ENCODE measurements at places on chromosomes 7 and 10.

DNA sequence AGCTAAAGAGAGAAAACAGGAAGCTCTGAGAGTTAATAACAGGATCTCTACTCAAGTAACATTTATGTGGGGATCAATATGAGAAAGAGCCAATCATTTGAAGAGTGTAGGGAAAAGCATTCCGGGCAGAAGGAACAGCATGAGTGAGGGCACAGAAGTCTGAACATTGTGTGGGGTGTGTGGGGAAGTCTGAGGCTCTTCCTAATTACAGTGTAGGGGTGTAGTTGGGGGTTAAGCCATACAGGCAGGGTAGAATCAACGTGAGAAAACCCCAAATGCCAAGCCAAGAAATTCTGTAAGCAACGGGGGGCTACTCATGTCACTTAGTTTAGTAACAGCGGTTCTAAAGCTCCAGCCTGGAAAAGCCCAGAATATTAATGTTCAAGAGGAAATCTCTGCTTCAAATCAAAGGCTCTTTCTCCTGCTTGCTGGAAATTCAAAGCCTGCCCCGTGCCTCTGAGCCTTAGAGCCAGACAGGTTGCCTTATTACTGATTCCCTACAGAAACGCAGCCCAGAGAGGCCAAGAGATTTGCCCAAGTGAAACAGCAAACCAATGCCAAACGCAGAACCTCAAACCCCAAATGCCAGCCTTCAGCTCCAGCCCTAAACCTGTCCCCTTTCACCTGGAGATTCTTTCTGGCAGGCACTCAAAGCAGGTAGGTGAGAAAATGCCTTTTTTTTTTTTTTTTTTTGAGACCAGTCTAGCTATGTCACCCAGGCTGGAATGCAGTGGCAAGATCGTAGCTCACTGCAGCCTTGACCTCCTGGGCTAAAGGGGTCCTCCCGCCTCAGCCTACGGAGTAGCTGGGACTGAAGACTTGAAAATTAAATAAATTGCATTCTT, 36.1 kb downstream of the DNAJB12 start:
- H3K36me3 ChIP-seq, result no peaks in the 10 kb centered on the region
- DNase-seq, result no peak
- no peak overlapping the region for H3K4me3 ChIP-seq

DNA sequence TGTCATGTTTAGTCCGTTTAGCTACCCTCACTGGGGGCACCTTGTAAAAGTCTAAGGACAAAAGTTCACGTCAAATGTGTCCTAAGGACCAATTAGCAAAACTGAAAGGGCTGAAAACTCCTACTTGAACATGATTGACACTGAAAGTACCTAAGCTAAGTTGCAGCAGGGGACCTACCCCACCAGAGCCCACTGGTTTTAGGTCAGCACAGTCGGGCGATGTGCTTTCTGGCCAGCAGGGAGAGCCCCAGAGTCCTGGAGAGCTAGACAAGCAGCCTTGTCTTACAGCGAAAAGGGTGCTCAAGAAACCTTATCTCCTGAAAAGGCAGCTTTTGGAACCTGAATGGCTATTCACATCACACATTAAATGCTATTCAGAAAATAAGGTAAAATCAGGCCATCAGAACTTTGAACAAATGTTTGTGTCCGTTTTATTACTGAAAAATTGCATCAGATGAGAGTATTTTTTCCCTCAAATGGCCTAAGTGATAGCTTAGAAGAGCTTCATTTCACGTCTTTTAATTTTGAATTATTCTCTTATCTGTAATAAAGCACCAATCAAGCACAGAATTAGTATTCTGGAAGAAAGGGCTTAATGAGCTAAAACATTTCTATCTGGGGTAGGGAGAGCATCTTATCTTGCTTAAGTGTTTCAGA, 52.2 kb upstream of the MKI67 start:
- no peak for DNase-seq
- no peak overlapping the region for H3K27ac ChIP-seq
- H3K4me1 ChIP-seq, result peaks cover 5% of the 10 kb centered on the region
- H3K4me3 ChIP-seq, result no peak overlapping the region
- no peaks in the 10 kb centered on the region for H3K27me3 ChIP-seq

DNA sequence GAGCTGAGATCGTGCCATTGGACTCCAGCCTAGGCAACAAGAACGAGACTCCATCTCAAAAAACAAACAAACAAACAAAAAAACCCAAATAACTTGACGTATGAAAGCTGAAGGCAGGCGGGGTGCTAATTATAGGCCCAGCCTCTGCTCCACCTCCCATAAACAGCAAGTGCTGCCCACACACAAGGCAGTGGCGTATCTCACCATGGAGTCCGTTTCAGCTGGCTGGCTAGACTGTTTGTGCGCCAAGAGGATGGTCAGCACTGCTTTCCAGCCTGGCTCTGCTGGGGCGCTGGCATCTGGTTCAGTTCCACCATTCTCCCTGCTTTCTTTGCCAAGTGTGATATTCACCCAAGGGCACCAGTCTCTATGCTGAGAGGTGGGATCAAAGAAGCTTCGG, 29.1 kb downstream of the ZC3HC1 start:
- no peak overlapping the region for H3K27ac ChIP-seq
- H3K4me1 ChIP-seq, result peaks cover 7% of the 10 kb centered on the region
- DNase-seq, result no peak
- H3K36me3 ChIP-seq, result peaks cover 53% of the 10 kb centered on the region

DNA sequence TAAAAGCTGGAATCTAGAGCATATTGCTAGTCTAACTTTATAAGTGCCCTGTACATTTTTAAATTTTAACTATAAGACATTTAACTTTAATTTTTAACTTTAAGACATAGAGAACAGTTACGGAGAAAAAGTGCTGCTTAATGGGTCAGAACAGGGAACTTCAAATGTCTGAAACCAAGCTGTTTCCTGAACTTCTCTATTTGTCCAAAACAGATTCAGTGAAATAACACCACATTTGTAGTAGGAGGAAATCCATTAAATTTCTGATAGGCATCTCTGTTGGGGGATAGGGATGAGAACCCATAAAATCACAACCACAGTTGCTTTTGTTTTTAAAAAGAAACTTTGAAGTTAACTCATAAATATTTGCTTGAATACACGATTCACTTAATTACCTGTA, 170.8 kb upstream of the ANK3 start:
- H3K36me3 ChIP-seq, result no peaks in the 10 kb centered on the region
- no peaks in the 10 kb centered on the region for H3K27me3 ChIP-seq
- no peak overlapping the region for H3K4me3 ChIP-seq
- no peak overlapping the region for H3K27ac ChIP-seq
- DNase-seq, result no peak

GRCh38 chr7:146175716-146176115, 59.1 kb downstream of the CNTNAP2 start:
- H3K4me1 ChIP-seq, result no peaks in the 10 kb centered on the region
- DNase-seq, result no peak
- no peak overlapping the region for H3K27ac ChIP-seq
- H3K36me3 ChIP-seq, result no peaks in the 10 kb centered on the region

- no peak overlapping the region for H3K27ac ChIP-seq
- H3K27me3 ChIP-seq, result no peaks in the 10 kb centered on the region
- H3K4me1 ChIP-seq, result no peaks in the 10 kb centered on the region
Measured at GRCh38 chr10:111875725-111876124, 307.8 kb downstream of the GPAM start.

DNA sequence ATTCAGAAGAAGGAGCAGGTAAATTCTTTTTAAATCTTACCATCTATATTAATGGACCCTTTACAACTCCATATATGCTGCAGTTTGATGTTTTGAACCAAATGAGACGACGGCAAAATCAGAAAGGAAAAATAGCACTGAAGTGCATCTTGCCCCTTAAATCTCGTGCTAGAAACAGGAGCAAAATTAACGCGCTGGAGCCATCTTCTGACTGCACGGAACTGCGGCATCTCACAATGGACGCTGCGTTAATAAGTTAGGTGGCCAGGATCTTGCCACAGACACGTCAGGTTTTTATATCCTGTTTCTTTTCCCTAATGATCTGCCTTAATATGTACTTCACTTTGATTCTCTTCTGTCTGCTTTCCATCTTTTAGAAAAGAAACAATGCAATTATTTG, 354.5 kb downstream of the TFEC start:
- H3K36me3 ChIP-seq, result no peaks in the 10 kb centered on the region
- H3K27ac ChIP-seq, result no peak overlapping the region
- H3K27me3 ChIP-seq, result no peaks in the 10 kb centered on the region
- H3K4me1 ChIP-seq, result peaks cover 58% of the 10 kb centered on the region
- no peak for DNase-seq
- H3K4me3 ChIP-seq, result no peak overlapping the region

DNA sequence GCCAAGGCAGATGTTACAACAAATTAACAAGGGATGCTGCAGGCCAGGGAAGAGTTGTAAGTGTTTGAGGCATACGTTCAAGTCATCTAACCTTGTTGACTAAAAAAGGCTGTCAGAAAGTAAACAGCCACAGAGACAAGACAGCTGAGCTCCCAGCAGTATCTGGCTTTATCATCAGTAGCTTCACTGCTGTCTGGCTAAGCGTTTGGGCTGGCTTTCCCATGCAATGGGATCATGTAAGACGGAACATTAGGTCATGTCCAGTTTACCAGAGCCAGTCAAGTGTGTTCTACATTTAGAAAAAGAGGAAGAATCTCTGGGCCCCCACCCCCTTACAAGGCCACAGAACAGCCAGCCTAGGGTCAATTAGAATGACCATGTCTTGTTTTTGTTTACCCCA, 51.3 kb upstream of the GSAP start:
- H3K4me1 ChIP-seq, result no peaks in the 10 kb centered on the region
- no peak overlapping the region for H3K27ac ChIP-seq
- DNase-seq, result no peak
- H3K27me3 ChIP-seq, result no peaks in the 10 kb centered on the region
- H3K36me3 ChIP-seq, result no peaks in the 10 kb centered on the region
- H3K4me3 ChIP-seq, result no peak overlapping the region

GRCh38 chr7:147547252-147547897, 1043.2 kb upstream of the C7orf33 start:
- no peaks in the 10 kb centered on the region for H3K36me3 ChIP-seq
- H3K27me3 ChIP-seq, result no peaks in the 10 kb centered on the region
- no peak overlapping the region for H3K27ac ChIP-seq
- DNase-seq, result no peak
- H3K4me1 ChIP-seq, result no peaks in the 10 kb centered on the region

GRCh38 chr10:29968585-29968984, 90.8 kb downstream of the JCAD start:
- H3K27ac ChIP-seq, result no peak overlapping the region
- H3K36me3 ChIP-seq, result no peaks in the 10 kb centered on the region
- H3K4me3 ChIP-seq, result no peak overlapping the region
- DNase-seq, result no peak
- no peaks in the 10 kb centered on the region for H3K27me3 ChIP-seq

DNA sequence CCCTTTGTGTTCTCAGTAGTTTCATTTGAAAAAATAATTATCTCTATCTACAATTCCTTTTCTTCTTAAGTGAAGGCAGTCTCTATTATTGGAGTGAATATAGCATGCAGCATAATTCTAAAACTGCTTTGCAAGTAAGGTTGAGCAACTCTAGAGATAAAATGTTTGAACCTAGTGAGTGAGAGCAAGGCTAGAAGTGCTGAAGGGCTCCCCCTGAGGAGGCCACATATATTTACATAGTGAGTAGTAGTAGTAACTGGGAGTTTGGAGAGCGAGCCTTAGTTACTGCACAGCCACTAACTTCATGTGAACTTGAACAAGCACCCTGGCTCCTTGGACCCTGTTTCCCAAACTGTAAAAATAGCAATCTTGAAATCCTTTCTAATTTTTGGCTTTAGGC, 141.5 kb upstream of the DKK1 start:
- H3K4me3 ChIP-seq, result no peak overlapping the region
- no peak for DNase-seq
- H3K4me1 ChIP-seq, result no peaks in the 10 kb centered on the region
- H3K36me3 ChIP-seq, result no peaks in the 10 kb centered on the region
- no peak overlapping the region for H3K27ac ChIP-seq

GRCh38 chr10:127886371-127887051, 6.2 kb downstream of the CLRN3 start:
- peaks cover 4% of the 10 kb centered on the region for H3K4me1 ChIP-seq
- no peak overlapping the region for H3K4me3 ChIP-seq
- no peaks in the 10 kb centered on the region for H3K36me3 ChIP-seq

GRCh38 chr10:43867113-43867512, 218.4 kb upstream of the ZNF32 start:
- H3K27ac ChIP-seq, result no peak overlapping the region
- no peaks in the 10 kb centered on the region for H3K36me3 ChIP-seq
- no peak overlapping the region for H3K4me3 ChIP-seq

DNA sequence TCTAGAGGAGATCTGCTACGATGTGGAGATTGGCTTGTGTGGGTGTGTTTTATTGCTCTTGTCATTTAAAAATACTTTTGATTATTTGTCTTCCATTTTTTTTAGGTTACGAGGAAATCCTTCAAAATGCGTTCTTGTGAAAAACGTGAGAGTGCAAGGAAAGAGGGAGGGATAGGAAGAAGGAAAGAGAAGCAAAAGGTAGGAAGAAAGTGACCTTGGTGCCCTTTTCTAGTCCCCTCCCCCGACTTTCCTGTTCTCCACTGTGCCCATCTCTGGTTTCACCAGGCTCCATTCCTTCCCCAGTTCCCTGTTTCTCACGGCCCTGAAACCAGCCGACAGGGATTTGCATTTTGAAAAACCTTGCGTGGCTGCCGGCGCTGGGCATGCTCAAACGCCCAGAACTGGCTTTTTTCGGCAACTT, 506 bp upstream of the GNAI1 start:
- no peaks in the 10 kb centered on the region for H3K27me3 ChIP-seq
- peaks cover 40% of the 10 kb centered on the region for H3K4me1 ChIP-seq
- no peak for DNase-seq
- peak overlapping the region; percentile 80 for H3K4me3 ChIP-seq
- peak overlapping the region; percentile 96 for H3K27ac ChIP-seq

GRCh38 chr10:86363833-86364490, 2.6 kb downstream of the GRID1 start:
- H3K27me3 ChIP-seq, result peaks cover 58% of the 10 kb centered on the region
- peaks cover 12% of the 10 kb centered on the region for H3K4me1 ChIP-seq
- H3K36me3 ChIP-seq, result no peaks in the 10 kb centered on the region
- no peak overlapping the region for H3K27ac ChIP-seq
- DNase-seq, result no peak

DNA sequence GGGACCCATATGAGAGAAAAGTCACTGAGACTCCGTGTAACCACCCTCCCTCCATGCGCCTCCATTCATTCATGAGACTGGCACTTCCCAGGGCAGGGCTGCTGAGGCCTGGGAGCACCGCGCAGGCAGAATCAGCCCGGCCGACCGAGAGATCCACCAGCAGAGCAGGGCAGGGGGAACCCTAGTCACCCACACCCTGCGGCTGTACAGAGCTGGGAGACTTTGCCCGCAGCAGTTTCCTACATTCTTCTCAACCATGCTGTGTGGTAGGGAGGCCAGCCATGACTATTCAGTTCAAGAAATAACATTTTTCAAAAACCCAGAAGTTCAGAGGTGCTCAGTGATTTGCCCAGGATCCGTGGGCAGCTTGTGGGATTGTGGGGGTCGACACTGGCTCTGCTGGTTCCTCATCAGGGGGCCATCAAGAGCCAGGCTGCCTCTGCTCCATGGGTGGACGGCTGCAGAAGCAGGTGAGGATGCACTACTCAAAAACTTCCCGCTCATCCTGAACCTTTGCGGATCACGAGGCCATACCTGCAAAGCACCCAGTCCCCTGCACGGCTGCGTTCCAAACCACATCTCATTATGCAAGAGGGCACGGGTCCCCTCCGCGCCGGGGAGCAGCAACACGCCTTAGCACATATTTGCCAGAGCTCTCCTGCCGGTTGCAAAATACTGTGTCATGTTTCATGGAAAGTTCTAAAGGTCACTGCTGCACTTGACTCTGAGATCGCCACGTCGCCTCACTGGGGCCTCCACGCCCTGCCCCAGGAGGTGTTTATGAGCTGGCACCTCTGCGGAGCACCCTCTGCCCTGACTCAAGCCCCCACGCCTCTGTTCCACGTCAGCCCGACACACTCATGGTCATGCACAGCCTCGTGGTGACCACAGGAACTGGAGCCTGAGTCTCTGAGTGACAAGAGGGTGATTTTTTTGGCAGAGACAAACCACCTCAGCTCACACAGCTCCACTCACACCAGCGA, 132.0 kb downstream of the PRKAG2 start:
- peaks cover 59% of the 10 kb centered on the region for H3K4me1 ChIP-seq
- H3K36me3 ChIP-seq, result no peaks in the 10 kb centered on the region
- H3K4me3 ChIP-seq, result no peak overlapping the region
- no peaks in the 10 kb centered on the region for H3K27me3 ChIP-seq
- no peak for DNase-seq

Data from osteocyte (in vitro differentiated cells).